ENCODE measurements at places on chromosomes 11 and 22.

- no peak for DNase-seq
Observed at GRCh38 chr11:122751292-122752070, 86.8 kb upstream of the CRTAM start.

GRCh38 chr11:72773696-72774095 is 20.2 kb downstream of the STARD10 start:
- DNase-seq: no peak

- no peak for DNase-seq
Observed at GRCh38 chr11:61089806-61090491, 12.3 kb upstream of the CD5 start.

DNA sequence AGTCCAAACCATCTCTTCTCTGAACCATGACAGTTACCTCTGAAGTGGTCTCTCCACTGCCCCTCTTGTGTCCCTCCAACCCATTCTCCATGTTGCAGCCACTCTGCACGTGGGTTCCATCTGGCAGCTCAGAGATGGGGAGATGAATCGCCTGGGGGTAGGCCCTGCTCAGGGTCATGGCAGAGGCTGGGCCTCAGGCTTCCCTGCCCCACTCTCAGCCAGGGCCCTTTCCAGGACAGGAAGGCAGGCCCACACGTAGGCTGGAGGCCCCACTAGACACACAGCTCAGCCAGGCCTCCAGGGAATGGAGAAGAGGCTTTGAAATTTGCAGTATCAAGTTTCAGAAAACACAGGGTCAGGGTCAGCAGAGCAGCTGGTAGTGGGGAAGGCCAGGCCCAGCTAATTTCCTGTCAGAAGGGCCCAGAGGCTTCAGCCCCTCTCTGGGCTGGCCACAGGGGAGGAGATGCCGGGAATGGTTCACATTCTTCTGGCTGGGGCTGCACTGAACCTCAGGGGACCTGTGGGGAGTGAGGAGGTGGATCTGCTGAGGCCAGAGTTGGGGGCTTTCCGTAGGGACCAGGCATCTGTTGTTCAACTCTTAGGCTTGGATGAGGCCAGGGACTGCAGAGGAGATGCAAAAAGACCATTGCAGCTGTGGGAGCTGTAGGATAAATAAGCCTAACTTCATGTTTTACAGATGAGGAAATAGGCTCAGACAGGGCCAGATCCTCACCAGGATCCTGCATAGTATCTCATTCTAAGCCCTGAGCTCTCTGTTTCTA is 101.6 kb downstream of the SWAP70 start:
- no peak for DNase-seq

- no peak for DNase-seq
Observed at GRCh38 chr11:20022363-20023081, 137.8 kb downstream of the DBX1 start.

GRCh38 chr22:28903729-28904128 is 20.4 kb downstream of the ZNRF3 start:
- no peak for DNase-seq

- no peak for DNase-seq
Observed at GRCh38 chr11:10539339-10539738, 1.6 kb downstream of the RNF141 start.

DNA sequence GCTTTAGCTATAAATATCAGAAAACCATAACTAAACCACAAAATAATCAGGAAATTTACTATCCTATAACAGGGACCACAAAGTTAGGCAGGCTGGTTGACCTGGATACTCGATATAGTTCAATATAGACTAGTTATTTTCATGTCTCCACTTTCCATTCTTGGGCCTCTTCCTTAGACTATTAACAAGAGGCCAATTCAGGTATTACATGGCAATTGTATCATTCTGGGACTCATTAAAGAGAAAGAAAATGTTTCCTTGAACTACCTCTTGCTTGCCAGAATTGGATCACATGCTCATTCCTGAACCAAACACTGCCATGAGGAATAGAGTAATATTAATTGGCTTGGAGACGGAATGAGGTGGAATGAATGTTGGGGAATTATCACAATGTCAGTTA is 76.0 kb downstream of the EIF3M start:
- DNase-seq: no peak

DNA sequence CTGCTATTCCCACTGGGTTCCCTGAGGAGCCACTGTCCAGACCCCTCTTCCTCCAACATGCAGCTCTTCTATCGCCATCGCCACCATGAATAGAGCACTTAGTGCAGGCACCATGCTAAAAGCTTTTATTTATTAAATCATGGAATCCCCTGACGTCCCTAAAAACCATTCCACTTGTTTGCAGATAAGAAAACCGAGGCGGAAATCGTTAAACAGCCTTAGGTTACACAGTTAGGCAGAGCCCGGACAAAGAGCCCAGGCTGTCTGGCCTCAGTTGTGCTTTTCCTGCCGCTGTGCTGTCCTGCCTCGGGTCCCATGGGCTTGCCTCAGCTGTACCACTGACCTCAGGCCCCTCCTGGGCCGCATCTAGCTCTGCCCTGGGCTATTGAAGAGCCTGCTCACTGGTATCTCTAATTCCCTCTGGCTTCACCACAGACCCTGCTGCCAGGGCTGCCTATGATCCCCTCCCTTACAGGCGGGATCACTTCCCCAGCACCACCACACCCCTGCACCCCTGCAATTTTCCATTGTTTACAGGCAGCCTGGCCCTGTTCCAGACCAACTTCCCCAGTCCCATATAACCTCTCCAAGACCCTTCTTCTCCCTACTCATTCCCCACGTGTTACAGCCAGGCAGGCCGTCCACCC is 13.0 kb upstream of the TUB start:
- no peak for DNase-seq

DNA sequence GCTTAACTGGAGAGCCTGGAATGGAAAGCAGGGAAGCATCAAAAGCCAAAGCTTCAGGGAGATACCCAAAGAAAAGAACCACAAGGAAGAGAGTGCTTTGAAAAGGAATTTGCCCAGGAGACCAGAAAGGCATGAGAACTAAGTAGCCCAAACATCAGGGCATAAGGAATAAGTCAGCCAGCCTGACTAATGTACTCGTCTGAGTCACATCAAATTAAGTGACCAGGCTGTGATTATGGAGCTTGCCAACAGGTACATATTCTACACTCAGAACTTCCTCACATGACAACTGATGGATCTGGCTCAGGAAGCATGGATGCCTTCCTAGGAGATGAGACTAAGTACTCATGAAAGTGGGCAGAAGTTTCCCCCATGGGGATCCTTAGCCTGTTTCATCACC is 366.7 kb downstream of the BUD13 start:
- DNase-seq: no peak

DNA sequence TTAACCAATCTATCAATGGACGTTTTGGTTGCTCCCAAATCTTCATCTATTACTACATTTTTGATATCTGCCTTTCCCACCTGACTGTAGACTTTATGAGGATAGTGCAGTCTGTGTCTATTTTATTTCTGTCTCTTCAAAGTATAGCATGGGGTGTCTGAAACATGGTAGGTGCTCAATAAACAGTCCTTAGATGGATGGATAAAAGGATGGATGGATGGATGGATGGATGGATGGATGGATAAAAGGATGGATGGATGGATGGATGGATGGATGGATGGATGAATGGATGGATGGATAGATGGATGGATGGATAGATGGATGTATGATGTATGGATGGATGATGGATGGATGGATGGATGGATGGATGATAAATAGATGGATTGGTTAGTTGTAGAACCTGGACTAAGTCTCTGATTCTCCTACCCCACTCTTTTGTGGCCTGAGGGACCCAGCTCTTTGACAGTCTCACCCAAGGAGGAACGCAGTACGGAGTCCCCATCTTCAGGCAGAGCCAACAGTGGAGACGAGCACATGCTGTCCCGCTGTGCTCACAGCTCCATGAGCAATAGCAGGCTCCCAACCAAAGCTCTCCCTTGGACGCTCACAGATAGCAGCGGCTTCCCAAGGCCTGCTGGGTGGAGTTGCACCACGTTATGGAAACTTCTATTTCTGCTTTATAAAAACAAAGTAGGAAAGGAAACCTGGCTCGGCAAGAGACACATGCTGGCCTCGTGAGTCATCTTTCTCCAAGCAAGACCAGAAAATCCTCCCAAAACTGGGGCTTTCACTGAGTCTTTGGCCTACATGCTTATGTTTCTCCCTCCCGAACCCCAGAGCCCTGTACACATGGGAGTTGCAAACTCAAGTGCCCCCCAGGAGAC is 448.0 kb downstream of the MIAT start:
- DNase-seq: no peak

DNA sequence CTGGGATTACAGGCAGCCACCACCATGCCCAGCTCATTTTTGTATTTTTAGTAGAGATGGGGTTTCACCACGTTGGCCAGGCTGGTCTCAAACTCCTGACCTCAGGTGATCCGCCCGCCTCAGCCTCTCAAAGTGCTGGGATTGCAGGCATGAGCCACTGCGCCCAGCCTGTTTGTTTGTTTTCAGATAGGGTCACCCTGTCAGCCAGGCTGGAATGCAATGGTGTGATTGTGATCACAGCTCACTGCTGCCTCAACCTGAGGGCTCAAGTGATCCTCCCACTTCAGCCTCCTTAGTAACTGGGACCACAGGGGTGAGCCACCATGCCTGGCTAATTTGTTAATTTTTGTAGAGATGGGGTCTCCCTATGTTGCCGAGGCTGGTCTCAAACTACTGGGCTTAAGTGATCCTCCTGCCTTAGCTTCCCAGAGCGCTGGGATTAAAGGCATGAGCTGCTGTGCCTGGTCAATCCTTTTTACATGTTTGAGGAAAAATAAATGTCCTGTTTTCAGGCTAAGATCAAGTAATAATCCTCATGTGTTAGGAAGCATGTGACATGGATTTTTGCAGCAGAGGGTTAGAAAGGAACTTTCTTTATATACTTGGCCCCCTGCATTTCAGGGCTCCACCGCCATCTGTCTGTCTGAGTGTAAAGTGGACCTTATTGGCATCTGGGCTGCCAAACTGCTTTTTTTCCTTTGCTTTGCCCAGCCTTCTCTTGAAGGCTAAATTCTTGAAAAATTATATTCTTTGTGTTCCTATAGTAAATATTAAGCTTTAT is 4.8 kb upstream of the SLC3A2 start:
- DNase-seq: no peak

DNA sequence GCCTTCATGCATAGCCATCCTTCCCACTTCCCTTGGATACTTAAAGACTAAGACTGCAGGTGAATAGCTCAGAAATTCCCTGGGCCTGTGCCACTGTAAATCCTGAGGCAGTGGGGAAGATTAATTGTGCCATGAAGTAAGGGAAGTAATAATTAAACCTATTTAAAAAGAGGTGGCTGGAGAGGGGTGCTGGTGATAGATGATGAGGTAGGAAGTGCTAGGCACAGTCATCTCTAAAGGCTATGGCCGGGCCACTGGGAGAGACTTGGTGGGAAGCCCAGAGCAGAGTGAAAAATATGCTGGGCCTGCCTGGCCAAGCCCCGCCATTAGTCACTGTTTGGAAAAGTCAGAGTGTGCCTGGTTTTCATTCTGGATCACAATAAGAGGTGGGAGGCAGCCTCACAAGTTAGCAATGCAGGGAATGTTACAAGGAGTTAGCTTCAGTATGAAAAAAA is 197.2 kb upstream of the PITPNB start:
- DNase-seq: no peak

DNA sequence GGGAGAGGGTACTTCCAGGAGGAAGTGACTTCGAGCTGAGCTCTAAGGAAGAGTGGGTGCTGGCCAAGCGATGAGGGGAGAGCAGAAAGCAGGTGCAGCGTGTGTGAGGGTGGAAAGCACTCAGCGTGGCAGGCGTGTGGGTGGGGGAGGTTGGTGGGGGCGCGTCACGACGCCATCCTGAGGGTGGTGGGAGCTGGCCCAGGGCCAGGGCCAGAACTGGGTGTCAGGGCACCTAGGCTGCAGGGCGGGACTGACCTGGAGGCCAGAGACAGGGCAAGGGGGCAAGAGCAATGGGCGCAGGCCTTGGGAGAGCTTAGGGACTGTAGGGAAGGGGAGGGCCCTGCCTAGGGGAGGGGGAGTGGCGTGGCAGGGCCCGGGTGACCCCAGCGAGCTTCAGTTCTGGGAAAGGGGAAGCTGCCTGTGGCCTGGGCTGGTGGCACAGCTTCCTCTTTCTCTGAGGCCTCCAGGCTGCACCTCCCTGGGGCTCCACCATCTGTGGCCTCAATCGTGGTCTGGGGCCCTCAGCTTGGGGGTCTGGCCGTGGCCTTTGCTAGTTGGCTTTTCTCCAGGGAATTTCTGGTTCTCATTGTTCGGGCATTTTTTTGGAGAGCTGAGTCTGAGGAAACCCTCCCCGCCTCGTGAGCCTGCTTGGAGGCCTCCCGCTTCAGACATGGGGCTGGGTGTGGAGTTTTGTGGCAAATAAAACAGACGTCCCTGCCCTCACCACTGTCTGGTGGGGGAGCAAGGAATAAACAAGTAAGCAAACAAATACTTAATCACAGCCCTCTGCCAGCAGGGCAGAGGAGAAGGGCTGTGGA is 8.9 kb downstream of the RELT start:
- DNase-seq: no peak

- DNase-seq: no peak
Observed at GRCh38 chr22:28867191-28867590, 16.2 kb upstream of the ZNRF3 start.

DNA sequence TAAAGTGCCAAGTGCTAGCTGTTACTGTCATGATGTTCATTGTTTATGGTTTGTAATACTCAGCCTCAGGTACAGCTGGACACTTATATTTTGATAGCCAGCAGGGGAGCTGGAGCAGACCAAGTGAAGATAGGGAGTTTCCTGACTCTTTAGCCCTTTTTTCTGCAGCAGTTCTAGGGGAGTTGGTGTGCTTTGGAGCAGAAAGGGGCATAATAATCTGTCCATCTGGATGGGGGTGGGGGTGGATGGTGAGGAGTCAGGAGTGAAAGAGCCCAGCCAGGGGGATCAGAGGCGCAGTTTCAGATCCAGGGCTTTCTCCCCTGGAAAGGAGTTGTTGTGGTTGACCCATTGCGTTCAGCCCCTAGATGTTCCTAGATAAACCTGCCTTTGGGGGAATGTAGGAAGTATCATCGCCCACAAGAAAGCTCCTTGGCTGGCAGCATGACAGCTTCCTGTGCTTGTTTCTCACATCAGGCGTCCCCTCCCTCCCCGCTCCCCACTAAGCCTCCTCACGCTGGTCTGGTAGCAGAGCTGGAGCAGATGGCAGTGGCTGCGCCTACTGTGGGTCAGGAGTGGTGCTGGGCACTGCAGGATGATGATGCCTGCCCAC is 41.9 kb downstream of the MED15 start:
- DNase-seq: no peak

DNA sequence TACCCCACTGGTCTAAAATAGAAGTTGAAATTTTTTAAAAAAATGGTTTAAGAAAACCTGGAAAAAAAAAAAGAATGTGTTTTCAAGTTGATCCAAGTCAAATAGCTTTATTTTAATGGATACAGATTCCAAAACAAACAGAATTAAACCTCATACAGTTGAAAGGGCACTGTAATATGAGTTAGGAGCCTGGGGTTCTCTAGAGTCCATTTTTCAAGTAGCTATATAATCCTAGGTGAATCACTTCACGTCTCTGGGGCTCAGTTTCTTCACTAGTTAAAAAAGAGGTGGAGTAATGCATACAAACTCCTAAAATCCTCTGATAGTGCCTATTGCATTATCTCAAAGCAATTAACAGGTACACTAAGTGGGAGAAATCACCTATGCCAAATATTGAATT is 132.9 kb downstream of the BBOX1 start:
- no peak for DNase-seq

- DNase-seq: no peak
Observed at GRCh38 chr11:88522624-88523385, 185.3 kb upstream of the CTSC start.
